ENCODE measurements at places on chromosomes 12 and 14.

- no peak for DNase-seq
Measured at GRCh38 chr14:24699052-24699451, 65.1 kb upstream of the GZMB start.

- DNase-seq: no peak
Measured at GRCh38 chr12:3419558-3419957, 71.4 kb upstream of the PRMT8 start.

GRCh38 chr14:22896356-22896755, 13.3 kb downstream of the REM2 start:
- DNase-seq: no peak

- DNase-seq: no peak
Measured at GRCh38 chr14:72880820-72881219, 13.1 kb downstream of the DPF3 start.

- no peak for DNase-seq
Measured at GRCh38 chr14:70812124-70812818, 3.0 kb upstream of the MAP3K9 start.

DNA sequence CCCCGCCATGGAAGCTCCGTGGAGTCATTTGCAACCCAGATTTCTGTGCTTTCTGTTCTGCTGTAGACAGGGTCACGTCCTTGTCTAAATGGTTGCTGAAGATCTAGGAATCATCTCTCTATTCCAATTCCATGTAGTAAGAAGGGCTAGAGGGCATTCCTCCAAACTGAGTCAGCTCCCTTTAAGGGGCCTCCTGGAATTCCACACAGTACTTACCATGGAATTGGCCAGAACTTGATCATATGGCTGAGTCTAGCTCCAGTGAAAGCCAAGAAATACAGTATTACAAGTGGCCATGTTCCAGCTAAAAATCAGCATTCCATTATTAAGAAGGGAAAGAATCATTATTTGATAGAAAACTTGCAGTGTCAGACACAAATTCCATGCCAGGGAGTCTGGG, 171.9 kb downstream of the PRKCH start:
- no peak for DNase-seq

- DNase-seq: peak; percentile 42
Measured at GRCh38 chr12:121812320-121812871, 8.6 kb downstream of the SETD1B start.

DNA sequence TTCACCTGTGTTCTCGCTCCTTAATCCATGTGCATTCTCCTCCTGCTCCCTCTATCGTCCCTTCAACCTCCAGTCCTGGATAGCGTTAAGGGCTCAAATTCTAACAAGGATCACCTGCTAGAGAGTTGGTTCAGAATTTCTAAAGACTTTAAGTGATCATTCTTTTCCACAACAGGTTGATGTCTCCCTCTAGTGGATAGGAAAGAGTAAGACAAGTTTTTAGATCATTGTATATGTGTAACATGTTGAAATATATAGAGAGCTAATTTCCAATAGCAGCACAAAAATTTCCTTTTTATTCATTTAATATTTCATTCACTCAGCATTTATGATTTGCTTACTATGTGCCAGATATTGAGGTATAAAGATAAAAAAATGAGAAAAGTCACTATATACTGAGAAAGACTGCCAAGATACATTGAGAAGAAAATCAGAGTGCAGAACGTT, 9.3 kb upstream of the ESR2 start:
- no peak for DNase-seq

- no peak for DNase-seq
Measured at GRCh38 chr14:52987042-52987441, 36.2 kb upstream of the FERMT2 start.

GRCh38 chr12:89351489-89352241, 636 bp downstream of the DUSP6 start:
- DNase-seq: peak; percentile 35

GRCh38 chr14:88264116-88264515, 59.0 kb downstream of the KCNK10 start:
- DNase-seq: no peak

GRCh38 chr12:130478786-130479185, 141.1 kb downstream of the PIWIL1 start:
- no peak for DNase-seq

GRCh38 chr12:32499048-32499447, 99.7 kb downstream of the FGD4 start:
- no peak for DNase-seq

DNA sequence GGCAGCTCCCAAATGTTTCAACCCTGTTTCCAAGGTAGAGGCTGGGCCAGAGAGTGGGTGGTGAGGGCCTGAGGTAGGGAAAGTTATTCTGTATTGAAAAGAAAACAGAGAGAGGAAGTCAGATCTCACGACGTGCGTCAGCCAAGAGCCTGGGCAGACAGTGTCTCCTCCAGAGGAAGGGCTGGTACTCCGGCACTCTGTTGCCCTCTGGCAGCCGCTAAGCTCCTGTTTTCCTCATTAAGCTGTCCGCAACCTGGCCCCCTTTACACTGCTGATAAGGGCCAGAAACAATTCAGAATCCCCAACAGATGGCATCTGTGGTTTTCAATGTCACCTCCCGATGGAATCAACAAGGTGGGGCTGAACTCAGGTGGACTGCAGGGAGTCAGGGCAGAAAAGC, 26.0 kb upstream of the LTBP2 start:
- DNase-seq: no peak

GRCh38 chr12:104467346-104467837, 10.6 kb downstream of the CHST11 start:
- no peak for DNase-seq

DNA sequence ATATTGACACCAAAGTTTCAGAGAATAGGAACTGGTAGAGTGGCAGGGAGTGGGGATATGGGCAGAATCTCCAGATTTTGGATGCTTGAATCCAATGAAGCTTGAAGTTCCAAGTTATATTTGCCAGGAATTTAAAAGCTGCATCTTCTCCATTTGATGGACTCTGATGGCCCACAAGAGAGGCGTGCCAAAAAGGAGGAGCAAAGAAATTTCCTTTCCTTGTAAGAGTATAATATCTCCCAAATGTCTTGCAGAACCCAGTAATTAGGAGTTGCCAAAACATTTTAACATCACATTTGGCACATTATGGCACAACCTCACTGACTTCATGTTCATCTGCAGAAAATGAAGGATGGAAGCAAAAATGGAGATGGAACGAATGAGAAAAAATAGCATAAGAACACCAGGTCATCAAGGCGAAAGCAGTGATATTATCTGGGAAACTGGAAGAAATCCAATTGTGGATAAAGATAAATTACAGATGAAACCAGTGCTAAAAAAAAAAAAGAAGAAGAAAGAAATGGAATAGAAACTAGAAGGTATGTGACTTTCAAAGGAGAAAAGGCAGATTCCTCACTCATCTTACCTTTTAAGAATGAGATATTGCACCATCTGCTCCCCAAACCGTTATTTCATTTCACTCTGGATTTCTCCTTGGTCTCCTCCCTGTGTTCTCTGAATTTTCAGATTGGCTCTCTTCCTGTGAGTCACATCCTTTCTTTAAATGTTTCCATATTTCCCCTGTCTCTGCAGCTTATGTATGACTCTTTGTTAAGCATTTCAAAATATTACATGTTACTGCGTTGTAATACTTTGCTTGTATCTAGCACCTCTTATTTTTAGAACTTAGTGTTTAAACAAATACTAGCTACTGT, 13.5 kb upstream of the FLRT2 start:
- DNase-seq: no peak

DNA sequence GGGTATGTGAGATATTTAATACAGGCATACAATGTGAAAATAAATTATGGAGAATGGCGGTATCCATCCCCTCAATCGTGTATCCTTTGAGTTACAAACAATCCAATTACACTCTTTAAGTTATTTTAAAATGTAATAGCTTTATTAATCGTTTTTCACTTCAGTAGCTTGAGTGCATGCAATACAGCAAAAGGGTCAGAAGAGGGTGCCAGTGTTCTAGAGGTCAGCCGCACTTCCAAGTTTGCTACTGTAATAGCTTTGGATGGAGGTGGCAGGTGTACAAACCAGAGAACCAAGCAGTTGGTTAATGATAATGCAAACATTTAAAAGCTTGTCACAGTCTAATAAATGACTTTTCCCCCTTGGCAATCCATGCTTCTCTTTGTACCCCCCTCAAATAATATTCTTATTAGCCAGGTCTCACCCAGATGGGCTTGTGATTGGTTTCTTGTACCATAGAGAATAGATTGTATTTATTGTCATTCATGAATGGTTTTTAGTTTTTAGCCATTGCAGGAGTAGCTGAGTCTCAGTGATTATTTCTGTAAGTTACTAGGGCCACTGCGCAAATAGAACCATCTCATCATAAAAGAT, 127.0 kb downstream of the ERC1 start:
- DNase-seq: peak; percentile 60

DNA sequence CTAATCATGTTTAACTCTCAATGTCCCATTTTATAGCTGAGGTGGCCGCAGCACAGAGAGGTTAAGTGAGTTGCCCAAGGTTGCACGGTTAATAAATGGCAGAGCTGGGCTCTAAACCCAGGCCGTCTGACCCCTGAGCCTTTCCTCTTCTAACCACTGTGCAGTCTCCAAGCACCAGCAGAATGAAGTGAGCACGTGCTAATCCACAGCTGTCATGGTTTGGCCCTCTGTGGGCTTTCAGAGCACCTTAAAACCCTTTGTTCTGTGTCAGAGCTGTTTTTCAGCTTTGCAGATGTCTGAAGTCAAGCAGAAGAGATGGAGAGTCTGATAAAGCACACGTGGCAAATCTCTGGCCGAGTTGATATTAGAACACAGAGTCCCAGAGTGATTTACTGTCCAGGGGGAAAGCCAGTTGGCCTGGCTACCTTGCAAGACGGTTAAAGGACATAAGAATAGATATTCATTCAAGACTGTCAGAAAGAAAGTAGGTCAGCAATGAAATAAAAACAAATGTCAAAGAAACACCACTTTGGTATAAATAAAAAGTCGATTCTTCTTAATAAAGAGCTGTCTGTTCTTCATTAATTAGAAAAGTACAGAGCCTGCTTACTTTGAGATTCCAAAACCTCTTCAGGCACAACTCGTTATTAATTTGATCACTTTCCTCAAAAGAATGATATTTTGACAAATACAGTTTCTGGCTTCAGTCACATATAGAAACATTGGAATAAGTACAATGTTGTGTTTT, 107.3 kb downstream of the CRADD start:
- DNase-seq: no peak

DNA sequence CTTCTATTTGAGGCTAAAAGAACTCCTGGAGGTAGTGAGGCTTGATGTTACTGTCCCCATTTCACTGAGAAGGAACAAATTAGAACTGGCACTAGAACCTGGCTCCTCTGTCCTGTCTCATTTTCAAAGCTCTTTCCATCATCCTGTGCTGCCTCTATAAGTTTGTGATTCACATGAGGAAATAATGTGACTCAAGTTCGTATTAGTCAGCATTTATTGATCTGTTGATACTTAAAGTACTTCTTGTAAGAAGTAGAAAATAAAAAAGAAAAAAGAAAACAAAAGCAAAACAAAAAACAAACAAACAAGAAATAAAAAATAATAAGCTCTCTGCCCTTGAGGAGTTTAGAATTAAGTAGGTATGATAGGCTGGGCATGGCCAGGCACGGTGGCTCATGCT, 2.3 kb upstream of the ESPL1 start:
- no peak for DNase-seq

GRCh38 chr14:42719391-42719790, 1112.7 kb downstream of the LRFN5 start:
- DNase-seq: no peak

- no peak for DNase-seq
Measured at GRCh38 chr14:32121536-32121935, 44.4 kb downstream of the ARHGAP5 start.

DNA sequence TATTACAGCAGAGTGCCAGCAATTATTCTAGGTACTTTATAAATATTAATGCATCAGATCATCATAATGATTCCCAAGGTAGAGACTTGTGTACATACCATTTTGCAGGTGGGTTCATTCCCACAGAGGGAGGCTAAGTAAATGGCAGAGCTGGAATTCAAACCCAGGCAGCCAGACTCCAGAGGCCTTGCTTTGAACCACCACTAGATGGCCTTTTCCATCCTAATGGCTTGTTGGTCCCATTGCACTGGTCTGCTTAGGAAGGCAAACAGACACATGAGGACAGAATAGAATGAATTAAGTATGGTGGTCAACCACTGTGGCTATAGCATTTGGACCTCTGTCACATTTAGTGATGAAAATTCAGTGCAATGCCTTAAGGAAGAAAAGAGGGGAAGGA, 158.7 kb downstream of the METTL25 start:
- DNase-seq: no peak

- no peak for DNase-seq
Measured at GRCh38 chr12:131912518-131913274, 16.4 kb upstream of the PUS1 start.

DNA sequence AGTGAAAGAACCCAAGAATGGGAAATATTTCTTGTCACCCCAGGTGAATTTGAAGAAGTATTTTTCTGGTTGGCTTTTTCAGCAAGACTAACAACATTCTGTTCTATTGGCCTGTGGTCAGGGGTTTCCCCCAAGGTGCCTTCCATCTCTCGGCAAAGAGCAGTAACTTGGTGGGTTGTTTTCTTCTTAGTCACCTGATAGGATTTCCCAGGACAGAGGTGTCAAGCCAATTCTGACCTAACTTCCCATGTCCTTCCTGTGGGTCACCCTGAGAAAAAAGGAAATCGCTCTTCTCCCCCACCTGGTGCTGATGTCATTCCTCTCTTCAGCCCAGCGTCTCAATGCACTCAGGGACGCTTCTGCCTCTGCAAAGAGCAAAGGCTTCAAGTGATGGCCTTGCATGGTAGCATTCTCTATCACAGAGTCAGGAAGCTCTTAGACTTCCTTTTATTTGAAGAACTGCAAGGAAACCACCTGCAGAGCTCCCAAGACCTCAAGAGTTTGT, 16.1 kb upstream of the IFNG start:
- DNase-seq: peak; percentile 65

DNA sequence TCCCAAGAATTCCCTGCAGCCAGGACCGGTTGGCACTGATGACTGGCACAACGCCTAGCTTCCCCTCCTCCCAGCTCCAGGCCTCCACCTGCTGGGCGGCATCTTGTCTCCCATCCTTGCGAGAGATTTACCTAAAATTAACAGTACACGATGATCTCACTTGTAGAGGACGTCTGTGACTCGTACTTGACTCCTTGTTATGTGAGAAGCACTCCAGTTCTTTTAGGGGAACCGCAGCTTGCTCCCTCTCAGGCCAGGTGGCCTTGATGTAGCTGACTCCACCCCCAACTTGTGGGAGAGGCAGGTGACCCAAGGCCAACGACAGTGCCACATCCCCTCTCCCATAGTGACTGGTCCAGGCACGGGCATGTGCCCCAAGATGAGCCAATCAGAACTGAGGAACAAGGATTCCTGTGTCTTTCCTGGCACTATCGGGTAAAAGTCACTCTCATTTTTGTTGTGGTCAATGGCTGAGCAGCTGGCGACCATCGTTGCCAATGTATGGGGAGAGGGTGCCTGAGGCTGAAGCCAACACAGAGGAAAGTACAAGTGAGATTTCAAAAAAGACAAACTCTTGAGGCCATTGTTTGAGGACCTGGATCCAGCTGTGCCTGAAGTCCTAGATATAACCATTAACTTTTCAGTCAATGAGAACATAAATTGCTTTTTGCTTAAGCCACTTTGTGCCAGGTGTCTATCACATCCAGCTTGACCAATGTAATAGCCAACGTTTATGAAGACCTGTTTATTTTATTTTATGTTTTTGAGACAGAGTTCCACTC, 208.7 kb downstream of the RBM19 start:
- no peak for DNase-seq
